ENCODE measurements at places on chromosomes 16 and 17.
A peak's percentile ranks its signal among the peaks of the same experiment; 100 is the strongest.

DNA sequence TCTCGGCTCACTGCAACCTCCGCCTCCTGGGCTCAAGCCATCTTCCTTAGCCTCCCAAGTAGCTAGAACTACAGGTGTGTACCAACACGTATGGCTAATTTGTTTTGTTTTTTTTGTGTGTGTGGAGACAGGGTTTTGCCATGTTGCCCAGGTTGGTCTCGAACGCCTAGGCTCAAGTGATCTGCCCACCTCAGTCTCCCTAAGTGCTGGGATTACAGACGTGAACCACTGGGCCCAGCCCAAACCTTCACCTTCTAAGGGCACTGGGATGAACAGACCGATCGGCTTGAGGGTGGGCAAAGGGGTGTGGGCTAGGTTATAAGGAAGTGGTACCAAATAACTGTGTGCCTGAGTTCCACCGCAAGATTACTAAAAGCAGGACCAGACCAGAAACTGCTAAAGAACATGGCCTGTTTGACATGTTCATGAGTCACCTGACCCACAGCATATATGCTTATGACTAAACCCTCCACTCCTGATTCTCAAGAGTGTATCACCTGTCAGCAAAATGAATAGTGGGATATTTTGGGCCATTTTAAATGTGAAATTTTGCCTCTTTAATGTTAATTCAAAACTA, 8.1 kb downstream of the TMEM97 start:
- peak; percentile 89 for DNase-seq

GRCh38 chr17:57744195-57745170, 616 bp downstream of the CCDC182 start:
- no peak for DNase-seq

- DNase-seq: no peak
Measured at GRCh38 chr16:89442990-89443726, 47.2 kb downstream of the ANKRD11 start.

GRCh38 chr17:6468051-6468790, 24.0 kb downstream of the PIMREG start:
- DNase-seq: no peak

DNA sequence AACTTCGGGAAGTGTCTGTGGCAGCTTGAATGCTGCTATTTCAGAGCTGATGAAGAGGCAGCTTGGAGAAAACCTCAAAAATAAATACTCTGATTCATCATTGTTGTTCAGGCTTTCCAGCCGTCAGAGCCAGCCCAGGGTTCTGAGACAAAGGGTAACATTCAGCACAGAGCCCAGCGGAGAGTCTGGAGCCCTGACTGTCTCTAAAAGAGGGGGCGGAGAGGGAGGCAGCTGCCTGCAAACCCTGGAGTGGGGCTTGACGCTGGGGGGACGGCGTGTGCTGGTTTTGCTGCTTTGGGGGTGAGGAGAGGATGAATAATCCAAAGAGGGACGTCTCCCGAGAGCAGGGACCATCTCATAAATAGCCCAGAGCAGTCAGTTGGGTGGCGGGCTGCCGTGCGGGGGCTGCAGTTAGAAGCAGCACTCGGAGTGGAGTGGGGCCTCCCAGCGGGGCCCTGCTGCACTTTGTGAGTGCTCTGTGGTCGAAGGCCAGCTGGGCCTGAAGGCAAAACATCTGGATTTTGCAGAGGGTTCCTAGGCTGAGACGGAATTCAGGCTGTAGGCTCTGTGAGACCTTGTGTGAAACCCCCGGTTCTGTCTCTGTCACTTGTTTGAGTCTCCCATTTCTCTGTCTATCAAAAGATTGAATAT, 237.8 kb downstream of the PRKCA start:
- no peak for DNase-seq

DNA sequence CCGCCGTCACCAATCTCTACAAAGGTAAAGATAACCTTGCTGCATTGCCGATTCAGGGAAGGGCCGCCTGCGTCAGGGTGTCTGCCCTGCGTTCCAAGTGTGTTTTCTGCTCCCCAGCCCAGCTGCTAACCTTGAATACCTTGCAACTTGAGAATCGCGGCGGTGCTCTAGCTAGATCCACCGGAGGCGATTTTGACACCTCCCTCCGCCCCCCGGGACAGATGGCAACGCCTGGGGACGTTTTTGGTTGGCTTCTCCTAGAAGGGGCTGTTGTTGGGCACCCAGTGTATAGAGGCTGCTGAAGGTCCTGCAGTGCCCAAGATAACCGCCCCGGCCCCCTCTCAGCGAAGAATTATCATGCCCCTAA, 1.5 kb downstream of the HAPSTR1 start:
- DNase-seq: peak; percentile 44

GRCh38 chr16:2711370-2712062, 8.5 kb downstream of the PRSS27 start:
- DNase-seq: no peak

DNA sequence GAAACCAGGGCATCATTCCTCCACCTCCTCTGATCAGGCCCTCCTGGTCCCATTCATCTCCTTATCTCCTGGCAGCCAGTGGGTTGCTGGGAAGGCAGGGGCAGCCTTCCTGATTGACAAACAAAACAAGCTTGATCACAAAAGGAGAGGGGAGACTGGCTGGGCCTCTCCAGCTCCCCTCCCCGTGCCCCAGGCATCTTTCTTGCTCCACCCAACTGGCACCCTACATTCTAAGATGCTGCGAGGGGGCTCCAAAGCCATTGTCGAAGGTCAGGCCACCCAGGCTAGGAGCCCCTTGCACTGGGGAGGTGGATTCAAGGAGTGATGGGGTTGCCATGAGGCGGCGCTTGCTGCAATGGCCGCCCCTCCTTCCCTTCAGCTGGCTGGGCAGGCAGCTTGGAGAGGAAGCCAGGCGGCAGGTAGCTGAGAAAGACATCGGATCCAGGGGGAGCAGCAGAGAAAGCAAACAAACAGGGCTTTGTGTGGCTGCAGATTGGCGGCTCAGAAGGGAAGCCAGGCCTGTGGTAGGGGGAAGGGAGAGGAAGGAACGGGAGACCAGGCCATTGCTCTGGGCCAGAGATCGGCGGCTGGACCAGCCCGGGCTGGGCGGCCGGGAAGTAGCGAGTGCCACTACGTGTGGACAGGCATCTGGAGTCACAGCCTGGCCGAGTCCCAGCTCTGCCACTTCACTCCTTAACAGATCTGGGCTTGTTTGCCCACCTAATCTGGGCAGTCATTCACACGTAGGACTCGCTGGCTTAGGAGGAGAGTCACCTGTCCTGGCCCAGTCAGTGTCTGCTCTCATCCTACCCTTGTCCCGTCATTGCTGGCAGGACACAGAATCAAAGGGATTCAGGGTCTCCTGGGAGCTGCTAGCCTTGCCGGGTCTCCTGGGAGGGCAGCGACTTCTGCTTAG, 12.3 kb downstream of the RAI1 start:
- no peak for DNase-seq

GRCh38 chr17:49082231-49082630, 50.3 kb upstream of the B4GALNT2 start:
- no peak for DNase-seq

DNA sequence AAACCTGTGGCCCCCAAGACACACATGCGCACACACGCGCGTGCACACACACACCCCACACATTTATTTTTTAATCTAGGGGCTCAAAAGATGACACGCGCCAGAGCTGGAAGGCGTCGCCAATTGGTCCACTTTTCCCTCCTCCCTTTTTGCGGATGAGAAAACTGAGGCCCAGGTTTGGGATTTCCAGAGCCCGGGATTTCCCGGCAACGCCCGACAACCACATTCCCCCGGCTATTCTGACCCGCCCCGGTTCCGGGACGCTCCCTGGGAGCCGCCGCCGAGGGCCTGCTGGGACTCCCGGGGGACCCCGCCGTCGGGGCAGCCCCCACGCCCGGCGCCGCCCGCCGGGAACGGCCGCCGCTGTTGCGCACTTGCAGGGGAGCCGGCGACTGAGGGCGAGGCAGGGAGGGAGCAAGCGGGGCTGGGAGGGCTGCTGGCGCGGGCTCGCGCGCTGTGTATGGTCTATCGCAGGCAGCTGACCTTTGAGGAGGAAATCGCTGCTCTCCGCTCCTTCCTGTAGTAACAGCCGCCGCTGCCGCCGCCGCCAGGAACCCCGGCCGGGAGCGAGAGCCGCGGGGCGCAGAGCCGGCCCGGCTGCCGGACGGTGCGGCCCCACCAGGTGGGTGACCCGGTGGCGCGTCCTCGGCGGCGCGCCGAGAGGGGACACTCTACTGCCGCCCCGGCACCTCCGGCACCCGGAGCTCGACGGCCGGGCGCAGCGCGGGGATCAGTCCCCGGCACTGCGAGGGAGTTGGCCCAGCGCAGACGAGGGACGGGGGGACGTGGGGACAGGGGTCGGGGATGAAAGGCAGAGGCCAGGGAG, at the start of gene STAT5A:
STAT5A (plus strand) TSS at position 522 of the 826 bp plus-strand sequence. CDS start 914 bp downstream, outside the sequence.
- peak; percentile 82 for DNase-seq

DNA sequence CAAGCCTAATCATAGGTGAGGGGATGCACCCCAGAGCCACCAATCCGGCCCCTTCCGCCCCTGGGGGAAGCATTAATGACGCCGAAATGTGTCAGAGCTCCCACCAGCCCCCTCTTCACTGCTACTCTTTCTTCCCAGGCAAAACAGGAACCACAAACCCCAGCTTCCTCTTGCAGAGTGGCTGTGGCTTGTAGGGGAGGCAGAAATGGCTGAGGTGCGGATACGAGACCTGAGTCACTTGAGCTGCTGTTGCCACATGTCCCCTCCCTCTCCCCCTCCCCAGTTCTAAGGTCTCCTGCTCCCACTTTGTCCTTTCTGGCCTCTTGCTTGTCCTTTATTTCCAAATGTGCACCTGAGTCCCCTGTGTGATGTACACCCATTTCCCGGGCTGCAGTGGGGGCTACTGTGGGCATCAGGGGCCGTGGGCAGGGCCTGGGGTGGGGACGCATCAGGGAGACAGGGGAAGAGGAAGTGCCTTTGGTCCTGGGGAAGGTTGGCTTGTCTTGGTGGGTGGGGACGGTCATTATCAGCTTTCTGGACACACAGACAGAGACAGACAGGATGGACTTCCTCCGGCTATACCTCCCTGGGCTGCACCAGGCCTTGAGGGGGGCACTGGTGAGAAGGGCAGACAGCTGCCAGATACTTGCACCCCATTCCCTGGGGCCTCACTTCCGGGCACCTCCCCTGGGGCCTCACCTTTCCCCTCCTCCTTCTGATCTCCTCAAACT, at the start of gene APOBR:
APOBR (plus strand) TSS at position 523 of the 731 bp plus-strand sequence; CDS start at position 562, 39 bp downstream.
- peak; percentile 96 for DNase-seq

DNA sequence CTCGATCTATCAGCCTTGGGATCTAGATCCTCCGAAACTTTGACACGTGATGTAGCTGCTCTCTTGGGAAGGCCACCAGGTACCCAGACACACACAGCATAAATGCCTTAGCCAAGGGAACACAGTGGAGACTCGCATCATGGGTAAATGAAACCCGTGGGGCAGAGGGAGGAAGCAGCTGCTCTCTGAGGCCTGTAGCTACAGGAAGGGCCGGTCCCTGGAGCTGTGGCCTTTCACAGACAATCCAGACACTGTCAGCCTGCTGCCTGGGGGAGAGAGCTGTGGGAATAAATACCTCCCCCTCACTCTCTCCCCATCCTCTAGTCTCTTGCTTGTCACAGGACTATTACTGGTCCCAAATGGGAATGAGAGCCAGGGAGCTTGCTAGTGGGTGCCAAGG, 351.2 kb downstream of the UTP18 start:
- no peak for DNase-seq

- no peak for DNase-seq
Measured at GRCh38 chr16:88310796-88311605, 71.8 kb upstream of the ZNF469 start.

- no peak for DNase-seq
Measured at GRCh38 chr16:73232555-73233328, 184.8 kb upstream of the ZFHX3 start.

DNA sequence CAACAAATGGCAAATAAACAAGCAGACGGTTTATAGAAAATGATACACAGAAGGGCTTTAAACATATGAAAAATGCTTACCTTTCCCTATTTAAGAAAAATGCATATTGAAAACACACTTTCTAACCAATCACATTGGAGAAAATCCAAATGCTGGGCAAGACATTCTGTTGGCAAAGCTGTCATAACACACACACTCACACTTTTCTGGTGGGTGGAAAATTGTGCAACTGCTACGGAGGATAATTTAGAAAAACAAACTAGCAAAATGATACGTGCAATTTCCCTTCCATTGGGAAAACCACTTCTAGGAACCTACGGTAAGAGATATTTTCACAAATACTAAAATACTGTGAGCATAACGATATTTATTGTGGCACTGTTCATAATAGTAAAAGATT, 9.8 kb upstream of the MYH3 start:
- no peak for DNase-seq

GRCh38 chr17:39167476-39167875, 1.5 kb upstream of the ARL5C start:
- DNase-seq: no peak

DNA sequence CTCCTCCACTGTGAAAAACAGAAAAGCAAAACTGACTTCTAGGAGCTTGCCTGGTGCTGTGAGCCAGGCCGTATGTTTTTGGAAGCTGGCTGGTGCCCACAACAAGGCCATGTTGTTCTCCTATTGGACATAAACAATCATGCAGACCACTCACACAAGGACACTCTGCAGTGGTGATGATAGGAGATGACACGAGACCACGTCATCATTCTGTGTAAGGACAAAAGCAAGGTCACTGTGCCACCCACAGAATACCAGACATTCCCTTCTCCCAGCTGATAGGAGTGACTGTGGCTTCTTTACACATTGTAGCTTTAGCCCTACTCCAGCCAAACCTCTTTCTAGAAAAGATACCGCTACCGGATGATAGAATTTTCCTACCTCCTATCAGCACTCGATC, 47.7 kb upstream of the LCMT1 start:
- no peak for DNase-seq

DNA sequence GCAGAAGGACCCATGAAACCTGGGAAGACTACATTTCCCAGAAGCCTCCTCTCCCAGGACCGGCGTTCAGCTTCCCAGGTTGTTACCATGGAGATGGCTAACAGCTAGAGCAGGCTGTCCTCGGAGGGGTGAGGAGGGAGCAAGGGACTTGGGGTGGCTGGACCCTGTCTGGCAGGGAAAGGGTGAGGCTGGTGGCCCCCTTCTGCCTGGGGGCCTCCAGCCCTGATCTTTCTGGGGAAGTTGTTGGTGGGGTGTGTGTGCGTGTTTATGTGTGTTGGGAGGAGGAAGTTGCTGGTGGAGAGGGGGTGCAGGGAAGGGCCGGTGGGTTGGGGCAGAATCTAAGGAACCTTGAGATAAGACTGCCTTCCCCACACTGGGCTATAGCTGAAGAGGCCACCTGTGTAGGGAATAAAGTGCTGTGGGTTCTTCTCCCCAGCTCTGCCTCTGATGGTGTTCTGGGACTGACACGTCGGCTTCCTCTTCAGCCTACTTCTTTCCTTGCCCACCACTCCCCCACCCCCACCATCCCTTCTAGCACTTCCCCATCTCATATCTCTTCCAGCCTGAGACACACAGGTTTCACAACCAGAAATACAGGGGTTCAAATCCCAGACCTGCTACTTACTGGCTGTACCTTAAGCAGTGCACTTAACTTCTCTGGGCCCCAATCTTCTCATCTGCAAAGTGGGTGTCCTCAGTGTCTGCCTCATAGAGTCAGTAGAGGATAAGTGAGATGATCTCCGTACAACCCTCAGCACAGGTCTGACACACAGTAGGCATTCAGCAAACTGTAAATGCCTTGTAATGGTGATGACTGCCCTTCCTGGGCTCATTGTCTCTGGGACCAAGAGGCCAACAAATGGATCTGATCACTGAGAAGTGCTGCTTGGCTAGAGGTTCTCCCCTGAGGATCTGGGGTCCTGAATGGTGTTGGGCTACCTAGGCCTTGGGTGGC, at the start of gene DRC7:
DRC7 (plus strand) TSS at position 82 of the 955 bp plus-strand sequence. CDS start 3,144 bp downstream, outside the sequence.
- DNase-seq: peak; percentile 53
